Esophagus squamous epithelium (tissue), 5 donors: ENCODE measurements at places on chromosomes 7 and 10.
A peak's percentile ranks its signal among the peaks of the same experiment; 100 is the strongest.

GRCh38 chr7:46652317-46652716 lies 731.2 kb upstream of the IGFBP3 start:
- H3K36me3 ChIP-seq, result no peaks in the 10 kb centered on the region
- peak overlapping the region; percentile 87 for H3K27ac ChIP-seq
- no peaks in the 10 kb centered on the region for H3K27me3 ChIP-seq
- no peak for DNase-seq
- H3K4me1 ChIP-seq, result peaks cover 51% of the 10 kb centered on the region
- H3K4me3 ChIP-seq, result no peak overlapping the region

GRCh38 chr7:91431601-91432000 lies 167.4 kb downstream of the FZD1 start:
- H3K36me3 ChIP-seq, result no peaks in the 10 kb centered on the region
- H3K27me3 ChIP-seq, result no peaks in the 10 kb centered on the region
- no peaks in the 10 kb centered on the region for H3K4me1 ChIP-seq
- DNase-seq, result no peak
- no peak overlapping the region for H3K4me3 ChIP-seq

DNA sequence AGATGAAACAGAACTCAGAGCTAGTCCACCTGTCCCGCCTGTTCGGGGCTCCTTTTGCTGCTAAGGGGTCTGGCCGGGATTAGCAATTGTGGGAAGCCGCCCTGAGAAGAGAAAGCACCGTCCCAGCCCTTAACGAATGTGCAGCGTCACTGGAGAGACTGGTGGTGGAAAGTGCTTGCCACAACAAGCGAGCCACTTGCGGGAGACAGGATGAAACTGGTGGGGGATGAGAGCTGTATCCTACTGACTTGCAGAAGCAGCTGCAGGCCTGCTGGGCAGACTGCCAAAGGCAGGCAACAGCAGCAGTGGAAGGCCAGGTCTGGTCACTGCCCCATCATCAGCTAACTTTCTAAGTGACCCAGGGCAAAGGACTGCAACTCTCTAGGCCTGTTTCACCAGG lies 95.4 kb downstream of the FAM53B start:
- H3K4me1 ChIP-seq, result peaks cover 94% of the 10 kb centered on the region
- no peaks in the 10 kb centered on the region for H3K27me3 ChIP-seq
- DNase-seq, result peak; percentile 30
- H3K27ac ChIP-seq, result peak overlapping the region; percentile 90
- no peaks in the 10 kb centered on the region for H3K36me3 ChIP-seq

DNA sequence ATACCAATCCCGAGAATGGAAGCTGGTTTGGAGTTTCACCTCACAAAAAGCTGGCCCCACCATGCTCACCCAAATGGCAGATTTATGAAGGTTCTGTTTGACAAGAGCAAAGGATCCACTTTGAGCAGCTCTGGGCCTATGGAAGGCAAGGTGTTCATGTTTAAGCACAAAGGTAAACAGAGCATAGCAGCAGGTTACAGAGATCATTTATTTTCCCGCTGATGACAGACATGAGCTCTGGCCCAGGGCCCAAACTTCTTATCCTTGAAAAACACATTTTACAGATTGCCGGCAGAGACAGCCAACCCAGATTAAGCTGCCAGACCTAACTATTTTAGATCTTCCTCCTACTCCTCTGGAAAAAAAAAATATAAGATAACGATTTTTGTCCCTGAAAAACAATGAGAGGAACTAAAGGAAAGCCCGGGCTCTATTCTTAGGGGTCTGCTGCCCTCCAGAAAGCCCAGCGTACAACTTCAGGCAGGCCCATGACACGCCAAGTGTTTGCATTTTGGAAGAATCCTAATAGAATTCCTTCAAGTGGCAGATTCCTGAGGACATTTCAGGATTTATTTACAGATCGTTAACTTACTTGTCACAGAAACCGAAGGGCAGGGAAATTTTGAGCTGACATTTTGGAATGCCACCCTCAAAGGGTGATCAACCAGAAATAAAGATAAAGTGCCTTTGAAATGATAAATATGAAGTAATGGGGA lies 40.0 kb downstream of the SYPL1 start:
- peaks cover 65% of the 10 kb centered on the region for H3K4me1 ChIP-seq
- no peak for DNase-seq
- H3K36me3 ChIP-seq, result no peaks in the 10 kb centered on the region
- H3K27ac ChIP-seq, result peak overlapping the region; percentile 82

GRCh38 chr10:132634947-132635271 lies 97.3 kb downstream of the INPP5A start:
- H3K36me3 ChIP-seq, result no peaks in the 10 kb centered on the region
- no peak for DNase-seq
- H3K4me1 ChIP-seq, result peaks cover 19% of the 10 kb centered on the region
- peak overlapping the region; percentile 83 for H3K27ac ChIP-seq

DNA sequence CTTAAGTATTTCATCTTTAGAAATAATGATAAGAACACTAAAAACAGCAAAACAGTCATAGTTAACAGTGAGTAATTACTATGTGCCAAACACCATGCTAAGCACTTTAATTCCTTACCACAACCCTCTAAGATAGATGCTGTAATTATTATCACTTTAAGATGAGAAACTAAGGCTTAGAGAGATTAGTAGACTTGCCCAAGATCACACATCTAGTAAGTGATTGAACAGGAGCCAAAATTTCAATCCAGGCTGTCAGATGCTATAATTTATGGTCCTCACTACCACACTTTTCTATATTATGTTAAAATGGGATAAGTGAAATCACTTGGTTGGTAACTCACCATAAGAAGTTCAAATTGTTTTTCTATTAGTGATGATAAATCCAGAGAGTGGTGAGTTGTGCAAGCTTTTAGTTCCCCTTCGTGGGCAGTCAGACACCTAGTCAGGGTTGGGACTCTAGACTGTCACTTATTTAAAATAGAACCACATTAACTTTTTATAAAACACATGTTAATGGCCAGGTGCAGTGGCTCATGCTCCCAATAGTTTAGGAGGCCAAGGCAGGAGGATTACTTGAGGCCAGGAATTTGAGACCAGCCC lies 85.9 kb upstream of the GATA3 start:
- no peak for DNase-seq
- no peak overlapping the region for H3K4me3 ChIP-seq
- no peaks in the 10 kb centered on the region for H3K4me1 ChIP-seq
- no peaks in the 10 kb centered on the region for H3K27me3 ChIP-seq

DNA sequence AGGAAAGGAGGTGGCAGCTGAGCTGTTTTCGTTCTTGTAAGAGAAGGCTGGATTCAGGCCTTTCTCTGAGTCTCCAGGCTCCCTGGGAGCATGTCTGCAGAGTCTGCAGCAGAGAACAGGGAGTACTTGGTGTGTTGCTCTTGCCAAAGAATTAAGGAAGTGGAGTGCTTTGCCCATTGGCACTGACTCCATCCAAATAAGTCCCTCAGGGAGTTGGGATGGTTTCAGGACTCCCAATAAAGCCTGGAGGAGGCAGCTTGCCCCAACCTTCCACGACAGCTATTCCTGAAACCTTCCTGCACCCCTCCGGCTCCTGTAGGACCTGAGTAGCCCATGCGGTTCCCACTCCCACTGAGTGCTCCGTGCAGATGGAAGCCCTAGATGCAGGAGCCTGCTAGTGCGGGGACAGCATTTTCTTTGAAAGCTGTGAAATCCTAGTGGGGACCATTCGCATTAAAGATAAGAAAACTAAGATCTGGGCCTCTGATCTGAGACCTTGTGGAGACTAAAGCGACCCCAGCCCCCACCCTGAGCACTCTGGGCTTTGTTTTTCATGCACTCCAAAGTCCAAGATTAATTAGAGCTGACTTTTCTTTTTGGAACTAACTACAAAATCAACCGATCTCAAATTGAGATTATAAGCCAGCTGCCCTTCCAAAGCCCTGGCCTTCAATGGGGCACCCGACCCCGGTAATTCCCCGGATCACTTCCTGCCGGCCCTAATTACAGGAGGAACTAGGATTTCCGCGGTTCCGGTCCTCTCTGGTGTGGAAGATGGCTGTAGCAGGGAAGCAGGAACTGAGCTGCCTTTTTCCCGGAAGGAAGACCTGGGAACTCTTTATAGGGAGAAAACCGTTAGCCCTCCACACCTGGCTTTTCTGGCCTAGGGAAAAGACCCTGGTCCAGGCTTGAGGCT lies 110.2 kb downstream of the COL13A1 start:
- H3K36me3 ChIP-seq, result no peaks in the 10 kb centered on the region
- no peaks in the 10 kb centered on the region for H3K27me3 ChIP-seq
- no peak overlapping the region for H3K4me3 ChIP-seq
- DNase-seq, result no peak

DNA sequence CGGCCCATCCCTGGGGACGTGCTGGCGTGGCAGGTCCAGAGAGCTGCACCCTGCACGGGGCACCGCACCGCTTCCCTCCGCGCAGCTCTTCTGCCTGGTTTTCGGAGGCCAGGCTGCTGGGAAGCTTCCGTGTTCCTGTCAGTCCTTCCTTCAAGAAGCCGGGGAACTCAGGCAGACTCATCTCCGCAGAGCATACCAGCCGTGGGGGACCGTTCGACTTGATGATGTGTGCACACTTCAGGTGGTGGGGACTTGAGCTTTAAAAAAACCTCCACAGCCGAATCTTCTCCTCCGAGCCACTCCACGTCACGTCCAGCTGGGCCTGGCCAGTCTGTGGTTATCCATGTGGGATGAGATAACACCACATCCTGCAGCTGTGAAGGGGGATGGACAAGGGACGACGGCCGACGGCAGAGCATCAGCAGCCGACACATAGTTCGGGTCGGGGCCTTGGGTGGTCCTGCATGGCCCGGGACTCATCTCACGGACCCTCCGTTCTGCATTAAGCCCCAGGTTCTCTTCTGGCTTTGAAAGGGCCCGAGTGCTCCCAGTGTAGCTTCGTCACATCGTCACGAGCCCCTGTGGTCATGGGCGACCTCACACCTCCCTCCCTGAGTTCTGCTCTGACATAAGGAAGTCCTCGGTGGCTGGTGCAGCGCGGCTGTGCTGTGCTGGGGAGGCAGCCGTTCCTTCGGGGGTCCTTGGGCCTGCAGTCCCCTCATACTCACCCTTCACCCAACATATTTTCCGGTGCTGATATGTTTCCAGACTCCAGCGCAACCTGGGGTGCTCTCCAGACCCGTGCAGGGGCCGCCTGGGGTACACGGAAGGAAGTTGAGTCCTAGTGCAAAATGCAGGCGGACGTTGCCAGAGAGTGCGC lies 4.5 kb upstream of the BHLHA15 start:
- H3K27ac ChIP-seq, result no peak overlapping the region
- peaks cover 10% of the 10 kb centered on the region for H3K4me1 ChIP-seq
- H3K36me3 ChIP-seq, result peaks cover 14% of the 10 kb centered on the region
- H3K27me3 ChIP-seq, result peaks cover 11% of the 10 kb centered on the region
- DNase-seq, result no peak

DNA sequence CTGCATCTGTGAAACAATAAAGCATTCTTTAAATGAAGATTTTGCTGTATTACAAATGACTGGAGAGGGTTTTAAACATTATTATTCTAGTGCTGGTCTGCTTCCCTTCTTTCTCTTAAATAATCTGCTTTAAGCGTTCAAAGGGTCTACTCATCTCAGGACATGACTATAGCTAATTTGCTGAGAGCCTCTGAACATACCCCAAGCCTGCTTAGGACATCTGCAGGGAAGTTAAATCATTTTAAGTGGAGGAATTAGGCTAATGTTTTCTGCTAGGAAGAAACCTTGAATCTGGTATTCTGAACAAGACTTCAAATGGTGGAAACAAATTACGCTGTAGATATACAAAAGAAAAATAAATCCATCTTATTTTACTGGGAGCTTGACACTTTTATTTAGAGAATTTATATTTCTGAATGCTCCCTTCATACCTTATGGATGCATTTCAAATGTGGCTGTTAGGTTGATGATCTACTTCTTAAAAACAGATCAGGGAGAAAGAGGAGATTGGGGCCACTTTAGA lies 124.4 kb upstream of the ITGB1 start:
- DNase-seq, result no peak
- H3K27me3 ChIP-seq, result no peaks in the 10 kb centered on the region
- no peak overlapping the region for H3K4me3 ChIP-seq
- no peaks in the 10 kb centered on the region for H3K4me1 ChIP-seq
- H3K27ac ChIP-seq, result no peak overlapping the region
- H3K36me3 ChIP-seq, result no peaks in the 10 kb centered on the region

- H3K4me3 ChIP-seq, result no peak overlapping the region
- H3K36me3 ChIP-seq, result peaks cover 6% of the 10 kb centered on the region
- H3K27me3 ChIP-seq, result no peaks in the 10 kb centered on the region
- DNase-seq, result no peak
- no peaks in the 10 kb centered on the region for H3K4me1 ChIP-seq
- H3K27ac ChIP-seq, result no peak overlapping the region
Observed at GRCh38 chr7:123689250-123689649, 33.6 kb downstream of the LMOD2 start.

DNA sequence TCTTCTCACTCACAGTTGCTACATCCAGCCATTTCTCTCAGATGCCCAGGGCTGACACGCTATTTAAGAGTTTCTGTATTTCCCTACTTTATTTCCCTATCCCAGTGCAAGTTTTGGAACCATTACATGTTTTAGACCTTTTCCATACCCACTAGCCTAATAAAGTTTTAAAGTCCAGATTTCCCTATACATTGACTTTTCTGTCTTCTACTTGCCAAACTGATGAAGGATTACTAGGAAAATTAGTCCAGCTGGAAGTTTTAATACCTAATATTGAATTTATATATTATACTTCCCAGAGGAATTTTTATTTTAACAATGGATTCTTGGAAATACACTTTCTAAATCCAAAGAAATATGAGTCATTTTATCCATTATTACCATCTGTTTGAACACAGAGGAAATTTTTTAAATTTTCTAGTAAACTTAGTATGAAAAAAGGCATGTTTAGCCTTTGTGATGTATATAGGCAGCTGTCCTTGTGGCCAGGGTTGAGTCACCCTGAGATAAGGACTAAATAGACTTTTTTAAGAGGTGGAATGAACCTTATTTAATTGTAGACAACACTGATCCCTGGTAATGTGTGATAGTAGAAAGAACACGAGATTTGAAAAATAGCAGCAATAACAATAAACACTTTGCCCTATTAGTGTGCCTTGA lies 205.0 kb downstream of the TFEC start:
- no peak overlapping the region for H3K27ac ChIP-seq
- H3K36me3 ChIP-seq, result no peaks in the 10 kb centered on the region
- no peaks in the 10 kb centered on the region for H3K4me1 ChIP-seq
- no peak for DNase-seq
- no peak overlapping the region for H3K4me3 ChIP-seq
- no peaks in the 10 kb centered on the region for H3K27me3 ChIP-seq

- DNase-seq, result no peak
- no peak overlapping the region for H3K27ac ChIP-seq
- no peaks in the 10 kb centered on the region for H3K36me3 ChIP-seq
- no peaks in the 10 kb centered on the region for H3K27me3 ChIP-seq
- H3K4me1 ChIP-seq, result no peaks in the 10 kb centered on the region
Observed at GRCh38 chr10:77226020-77226419, 411.6 kb downstream of the KCNMA1 start.
